ENCODE measurements at places on chromosomes 13 and 19. TPM values are rescaled to one million over a fixed set of nuclear protein-coding genes. Genes with fewer than 3 reads are reported as not detected.

- no peaks in the 10 kb centered on the region for H3K27me3 ChIP-seq
- no peak for DNase-seq
- H3K27ac ChIP-seq: no peak overlapping the region
- H3K36me3 ChIP-seq: no peaks in the 10 kb centered on the region
- H3K4me3 ChIP-seq: no peak overlapping the region
These were observed 15.5 kb downstream of the CEACAM1 start for GRCh38 chr19:42512743-42513304.

DNA sequence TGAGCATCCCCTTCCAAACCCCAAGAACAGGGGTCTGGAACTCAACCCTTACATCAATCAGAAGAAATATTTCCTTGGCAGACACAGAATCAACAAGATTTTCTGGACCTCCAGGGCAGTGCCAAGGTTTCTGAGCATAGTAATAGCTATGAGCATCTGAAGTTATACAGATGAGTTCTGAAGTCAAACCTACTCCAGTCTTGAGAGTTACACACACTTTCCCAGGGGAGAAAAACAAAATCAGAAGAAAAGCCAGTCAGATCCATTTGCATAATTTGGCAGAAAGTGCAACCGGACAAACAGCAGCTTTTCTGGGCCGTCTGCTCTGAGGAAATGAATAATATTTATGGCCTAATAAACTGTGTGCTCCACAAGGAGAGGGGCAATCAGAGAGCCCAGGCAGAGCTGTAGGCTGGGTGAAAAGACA lies 93.1 kb downstream of the KL start:
- DNase-seq: no peak
- no peak overlapping the region for H3K27ac ChIP-seq
- H3K4me1 ChIP-seq: no peaks in the 10 kb centered on the region
- no peaks in the 10 kb centered on the region for H3K36me3 ChIP-seq
- H3K4me3 ChIP-seq: no peak overlapping the region

- peaks cover 14% of the 10 kb centered on the region for H3K4me1 ChIP-seq
- H3K27ac ChIP-seq: no peak overlapping the region
- H3K36me3 ChIP-seq: no peaks in the 10 kb centered on the region
- H3K4me3 ChIP-seq: no peak overlapping the region
- peaks cover 51% of the 10 kb centered on the region for H3K27me3 ChIP-seq
- DNase-seq: no peak
These were observed 3.6 kb downstream of the SIGLEC11 start for GRCh38 chr19:49957262-49957915.

DNA sequence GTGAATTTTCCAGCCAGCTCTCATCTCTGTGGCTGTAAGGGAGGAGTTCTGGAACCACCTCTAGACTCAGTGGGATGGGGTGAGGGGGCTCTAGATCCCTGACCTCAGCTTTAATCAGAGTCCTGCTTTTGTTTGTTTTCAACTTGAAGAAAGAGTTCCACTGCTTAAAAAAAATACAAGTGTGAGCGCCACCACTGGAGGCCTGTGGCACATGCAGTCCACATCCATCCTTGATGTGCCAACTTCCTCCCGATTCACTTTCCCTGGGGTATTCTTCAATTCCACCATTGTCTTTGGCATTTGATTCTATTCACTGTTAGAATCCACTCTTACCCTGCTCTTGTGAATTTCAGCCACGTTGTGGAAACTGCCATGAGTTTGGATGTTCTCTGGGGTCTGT lies 62.4 kb upstream of the GJB6 start:
- H3K27me3 ChIP-seq: peaks cover 33% of the 10 kb centered on the region
- DNase-seq: no peak
- H3K4me3 ChIP-seq: no peak overlapping the region
- H3K27ac ChIP-seq: no peak overlapping the region
- H3K4me1 ChIP-seq: no peaks in the 10 kb centered on the region

DNA sequence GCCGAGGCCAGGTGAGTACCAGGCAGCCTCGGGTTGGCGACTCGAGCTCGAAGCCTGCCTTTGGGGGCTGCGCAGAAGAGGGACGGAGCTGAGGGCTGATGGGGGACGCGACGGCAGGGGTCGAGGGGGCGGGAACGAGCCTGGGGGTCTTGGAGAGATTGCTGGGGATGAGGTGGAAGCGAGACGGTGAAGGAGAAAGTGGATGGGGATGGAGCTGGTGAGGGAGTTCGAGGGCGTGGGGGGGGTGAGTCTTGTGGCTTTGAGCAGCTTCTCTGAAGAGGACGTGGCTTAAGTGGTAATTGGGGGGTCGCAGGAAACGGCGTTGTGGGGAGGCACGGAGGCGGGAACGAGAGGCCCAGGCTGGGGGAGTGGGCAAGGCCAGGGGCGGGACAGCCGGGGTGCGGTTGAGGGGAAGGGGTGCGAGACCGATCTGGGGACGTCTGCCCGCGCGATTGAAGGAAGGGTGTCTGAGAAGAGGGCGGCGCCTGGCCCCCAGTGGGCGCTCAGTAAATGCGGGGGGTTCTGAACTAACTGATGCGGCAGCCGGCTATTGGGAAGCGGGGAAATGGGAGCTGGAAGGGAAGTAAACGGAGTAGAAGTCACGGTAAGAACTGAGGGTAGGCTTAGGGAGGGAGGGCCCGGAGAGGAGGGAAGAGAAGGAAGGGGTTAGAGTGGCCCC lies 426 bp downstream of the MYO9B start:
- no peaks in the 10 kb centered on the region for H3K27me3 ChIP-seq
- peak overlapping the region; percentile 78 for H3K4me3 ChIP-seq
- peak; percentile 8 for DNase-seq
- H3K27ac ChIP-seq: peak overlapping the region; percentile 33

GRCh38 chr19:12093777-12094176 lies 29.2 kb downstream of the ZNF844 start:
- H3K36me3 ChIP-seq: no peaks in the 10 kb centered on the region
- no peak overlapping the region for H3K27ac ChIP-seq
- H3K4me1 ChIP-seq: no peaks in the 10 kb centered on the region
- H3K27me3 ChIP-seq: no peaks in the 10 kb centered on the region

DNA sequence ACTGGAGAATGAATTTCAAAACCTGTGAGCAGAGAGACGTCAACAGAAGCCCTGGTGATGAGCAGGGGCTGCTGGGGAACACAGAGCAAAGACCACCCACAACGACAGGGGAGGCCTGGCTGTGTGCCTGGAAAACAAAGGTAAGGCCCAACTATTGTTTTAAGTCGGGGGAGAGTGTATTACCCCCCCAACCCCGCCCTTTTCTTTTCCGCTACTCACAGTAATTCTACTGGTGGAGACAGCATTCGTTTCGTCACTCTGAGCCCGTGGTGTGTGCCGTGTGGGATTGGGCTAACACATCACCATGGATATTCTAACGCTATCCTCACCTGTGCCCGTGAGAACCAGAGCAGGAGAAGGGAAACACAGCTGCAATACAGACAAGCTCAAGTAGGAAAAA lies 18.6 kb upstream of the ADPRHL1 start:
- peaks cover 6% of the 10 kb centered on the region for H3K36me3 ChIP-seq
- no peak for DNase-seq
- H3K4me3 ChIP-seq: no peak overlapping the region
- no peaks in the 10 kb centered on the region for H3K4me1 ChIP-seq
- H3K27ac ChIP-seq: no peak overlapping the region

DNA sequence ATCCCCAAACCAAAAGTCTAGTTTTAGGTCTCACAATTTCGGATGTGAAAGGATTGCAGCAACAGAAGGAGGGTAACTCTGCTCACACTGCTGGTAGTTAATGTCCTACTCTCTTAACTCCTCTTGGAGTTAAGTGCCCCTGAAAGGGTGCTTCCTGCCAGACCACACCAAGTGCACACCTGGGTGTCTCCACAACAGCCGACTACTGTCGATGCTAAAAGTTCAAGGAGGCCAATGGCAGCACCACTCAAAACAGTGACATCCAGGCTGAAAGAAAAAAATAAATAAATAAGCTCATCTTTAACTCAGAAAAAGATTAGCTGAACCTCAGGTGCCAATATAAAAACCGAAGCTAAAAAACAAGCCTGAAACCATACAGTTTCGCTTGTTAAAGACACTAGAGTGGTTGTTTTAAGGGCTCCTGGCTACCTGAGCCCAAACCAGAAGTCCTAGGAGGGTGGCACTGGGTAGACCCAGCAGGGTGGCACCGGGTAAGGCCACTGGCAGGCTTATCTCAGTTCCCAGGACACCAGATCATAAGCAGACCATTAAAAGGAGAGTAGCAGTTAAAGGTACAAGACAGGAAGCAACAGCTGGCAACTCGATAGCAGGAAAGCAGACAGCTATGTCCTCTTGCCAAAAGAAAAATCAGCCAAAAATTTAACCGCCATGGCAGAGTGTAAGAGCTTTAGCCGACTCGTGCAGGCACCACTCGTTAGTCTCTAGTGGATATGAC lies 39.3 kb downstream of the BRD4 start:
- H3K27ac ChIP-seq: no peak overlapping the region
- no peaks in the 10 kb centered on the region for H3K27me3 ChIP-seq
- no peak overlapping the region for H3K4me3 ChIP-seq
- DNase-seq: no peak
- peaks cover 18% of the 10 kb centered on the region for H3K4me1 ChIP-seq

DNA sequence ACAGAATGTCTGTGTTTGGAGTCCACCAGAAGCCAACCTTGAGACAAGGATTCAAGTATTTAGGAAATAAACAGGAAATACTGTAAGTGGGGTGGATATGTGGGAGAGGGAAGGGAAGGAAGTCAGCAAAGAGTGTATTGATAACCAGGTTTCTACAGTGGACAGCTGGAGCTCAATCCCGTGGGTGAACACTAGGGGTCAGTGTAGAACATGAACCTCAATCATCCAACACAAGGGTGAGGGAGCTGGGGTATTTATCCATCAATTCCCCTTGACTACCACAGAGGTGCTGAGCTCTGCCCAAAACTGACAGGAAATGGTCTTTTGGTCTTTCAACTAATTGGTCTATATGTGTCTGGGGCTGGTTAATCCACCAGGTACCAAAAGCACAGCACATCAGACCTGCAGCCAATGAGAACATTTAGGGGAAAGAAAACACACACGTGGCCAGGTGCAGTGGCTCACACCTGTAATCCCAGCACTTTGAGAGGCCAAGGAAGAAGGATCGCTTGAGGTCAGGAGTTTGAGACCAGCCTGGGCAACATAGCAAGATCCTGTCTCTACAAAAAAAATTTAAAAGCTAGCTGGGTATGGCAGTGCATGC lies 5.6 kb upstream of the SYDE1 start:
- H3K4me3 ChIP-seq: no peak overlapping the region
- no peak overlapping the region for H3K27ac ChIP-seq
- peaks cover 16% of the 10 kb centered on the region for H3K27me3 ChIP-seq
- H3K4me1 ChIP-seq: peaks cover 3% of the 10 kb centered on the region
- H3K36me3 ChIP-seq: no peaks in the 10 kb centered on the region
- peak; percentile 43 for DNase-seq

Gene HIPK4
- total RNA-seq: 0.14 TPM

Gene C13orf42
- total RNA-seq: not detected

All from Calu3 (cell line).